ENCODE measurements at places on chromosomes 1 and 21. TPM values are rescaled to one million over a fixed set of nuclear protein-coding genes. Genes with fewer than 3 reads are reported as not detected.
A peak's percentile ranks its signal among the peaks of the same experiment; 100 is the strongest.

- DNase-seq, result no peak
Observed at GRCh38 chr1:63124666-63125191, 197.6 kb upstream of the FOXD3 start.

- no peak for DNase-seq
Observed at GRCh38 chr1:181086926-181087325, 1.6 kb upstream of the IER5 start.

DNA sequence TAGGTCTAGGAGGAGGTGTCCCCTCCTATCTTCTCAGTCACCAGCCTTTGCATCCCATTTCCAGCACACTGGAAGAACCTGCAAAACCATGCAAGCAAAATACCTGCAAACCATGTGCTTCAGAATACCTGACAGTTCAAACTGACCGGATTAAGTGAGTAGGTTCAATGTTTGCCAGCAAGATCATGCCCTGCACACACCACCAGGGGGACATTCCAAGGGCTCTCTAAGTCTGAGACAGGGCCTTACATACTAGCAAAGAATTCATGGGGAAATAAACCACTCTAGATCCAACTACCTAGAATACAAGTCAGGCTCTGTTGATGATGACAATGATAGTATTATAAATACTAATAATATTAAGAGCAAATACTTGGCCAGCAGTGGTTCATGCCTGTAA is 27.6 kb downstream of the INPP5B start:
- no peak for DNase-seq

The LRRIQ3 gene
- not detected for total RNA-seq

The LYPD8 gene
- not detected for total RNA-seq

The CCDC17 gene
- 1.5 TPM for total RNA-seq

The BRINP2 gene
- total RNA-seq, result 0.49 TPM

The ZBTB8OS gene
- total RNA-seq, result 17.4 TPM

DNA sequence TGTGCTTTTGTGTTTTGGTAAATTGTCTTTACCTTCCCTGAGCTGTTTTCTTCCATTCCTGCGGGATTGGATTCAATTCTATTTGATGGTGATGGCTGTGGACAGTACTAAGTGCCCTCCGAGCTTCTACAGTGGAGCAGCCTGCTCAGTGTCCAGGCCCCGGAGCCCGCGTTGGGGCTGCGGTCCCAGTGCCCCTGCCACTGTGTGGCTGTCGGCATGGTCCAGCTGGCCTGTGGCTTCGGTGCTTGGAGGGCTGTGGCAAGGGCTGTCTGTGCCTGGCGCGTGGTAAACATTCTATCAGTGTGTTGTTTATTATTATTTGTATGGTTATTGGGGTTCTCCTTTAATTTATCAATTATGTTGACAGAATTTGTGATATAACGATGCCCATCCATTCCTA is 109.1 kb upstream of the COL6A1 start:
- no peak for DNase-seq

The NGF gene
- total RNA-seq, result 2.7 TPM

The REN gene
- total RNA-seq, result not detected

- no peak for DNase-seq
Observed at GRCh38 chr1:5507340-5507739, 484.9 kb downstream of the NPHP4 start.

The PGLYRP4 gene
- total RNA-seq, result 3.9 TPM

GRCh38 chr1:156828400-156829124 is 11.9 kb upstream of the SH2D2A start:
- no peak for DNase-seq

DNA sequence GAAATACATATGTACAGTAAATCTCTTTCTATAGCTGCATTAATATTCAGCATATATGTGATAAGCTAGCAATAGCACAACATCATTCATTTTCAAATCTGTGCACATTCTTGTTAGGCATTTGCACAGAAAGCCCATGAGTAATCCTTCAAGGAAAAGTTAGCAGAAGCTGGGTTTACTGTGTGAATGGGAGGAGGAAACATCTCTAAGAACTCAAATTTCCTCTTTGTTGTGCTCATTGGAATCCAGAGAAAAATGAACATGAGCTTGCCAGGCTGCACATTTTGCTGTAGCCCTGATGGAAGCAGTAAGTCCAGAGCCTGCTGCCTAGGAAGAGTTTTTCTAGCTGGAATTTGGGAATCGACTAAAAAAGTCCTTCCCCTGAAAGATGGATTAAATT is 214.2 kb upstream of the FOXD3 start:
- no peak for DNase-seq

DNA sequence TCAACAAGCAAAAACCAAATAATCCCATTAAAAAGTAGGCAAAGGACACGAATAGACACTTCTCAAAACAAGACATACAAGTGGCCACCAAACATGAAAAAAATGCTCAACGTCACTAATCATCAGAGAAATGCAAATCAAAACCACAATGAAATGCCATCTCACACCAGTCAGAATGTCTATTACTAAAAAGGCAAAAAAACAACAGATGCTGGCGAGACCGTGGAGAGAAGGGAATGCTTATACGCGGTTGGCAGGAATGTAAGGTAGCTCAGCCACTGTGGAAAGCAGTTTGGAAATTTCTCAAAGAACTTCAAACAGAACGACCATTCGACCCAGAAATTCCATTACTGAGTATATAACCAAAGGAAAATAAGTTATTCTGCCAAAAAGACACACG is 145.1 kb upstream of the EDN2 start:
- no peak for DNase-seq

DNA sequence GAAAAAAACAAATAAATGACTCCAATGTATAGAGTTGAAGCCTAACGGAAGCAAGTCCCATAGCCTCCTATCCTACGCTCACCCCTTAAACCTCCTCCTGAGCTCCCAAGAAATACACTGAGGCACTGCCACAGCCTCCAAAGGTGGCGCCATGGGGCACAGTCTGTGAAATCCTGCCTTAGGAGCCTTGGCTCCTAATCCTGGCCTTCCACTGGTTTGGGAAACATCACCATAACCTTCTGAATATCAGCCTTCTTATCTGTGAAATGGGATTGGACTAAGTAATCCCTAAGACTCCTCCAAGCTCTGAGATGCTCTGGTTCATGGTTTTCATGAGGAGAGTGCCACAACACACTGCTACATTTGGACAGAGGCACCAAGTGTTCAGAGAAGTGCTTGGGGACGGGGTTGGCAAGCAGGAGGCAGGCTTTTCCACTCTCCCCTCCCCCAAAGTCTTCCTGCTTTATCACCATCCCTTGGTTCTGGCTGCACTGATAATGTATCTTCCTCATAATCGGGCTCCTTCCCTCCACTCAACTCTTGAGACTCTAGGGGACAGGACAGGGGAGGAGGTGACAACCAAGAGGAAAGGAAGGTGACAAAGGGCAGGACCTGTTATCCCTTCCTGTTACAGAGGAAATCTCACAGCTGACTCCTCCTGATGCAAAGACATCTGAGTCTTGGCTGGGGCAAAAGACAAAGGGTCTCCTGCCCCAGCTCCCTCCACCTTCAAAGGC is 2.7 kb downstream of the SLAMF7 start:
- DNase-seq, result peak; percentile 34

GRCh38 chr1:91545506-91546300 is 45.1 kb downstream of the CDC7 start:
- DNase-seq, result no peak

GRCh38 chr1:235286667-235287066 is 41.3 kb downstream of the ARID4B start:
- no peak for DNase-seq

DNA sequence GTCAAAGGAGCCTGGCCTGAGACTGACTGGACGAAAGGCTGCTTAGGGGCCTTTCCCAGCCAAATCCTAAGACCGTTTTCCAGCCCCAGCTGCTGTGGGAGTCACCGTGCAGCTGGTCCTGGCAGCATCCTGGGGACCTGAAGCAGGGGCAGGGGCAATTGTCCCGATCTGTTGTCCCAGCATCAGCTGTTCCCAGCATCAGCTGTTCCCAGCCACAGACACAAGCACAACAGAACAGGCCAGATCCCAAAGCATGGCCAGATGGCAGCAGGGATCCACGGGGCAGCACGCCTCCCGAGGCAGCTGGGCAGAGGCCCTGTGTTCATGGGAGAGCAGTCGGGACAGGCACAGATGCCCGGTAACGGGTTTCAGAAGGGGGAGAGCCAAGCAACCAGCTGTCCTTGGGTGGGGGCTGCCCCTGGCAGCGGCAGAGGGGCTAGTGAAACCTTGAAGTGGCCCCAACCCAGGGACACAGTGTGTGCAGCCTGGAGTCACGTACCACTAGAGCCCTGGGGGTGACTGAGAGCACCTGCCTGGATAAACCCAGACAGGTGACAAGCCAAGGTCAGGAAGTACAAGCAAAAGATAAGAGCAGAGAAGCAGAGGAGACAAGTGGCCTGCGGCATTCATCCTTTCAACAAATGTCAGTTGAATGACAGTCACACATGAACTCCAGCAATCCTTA is 13.3 kb downstream of the CELA2B start:
- DNase-seq, result no peak

GRCh38 chr1:205301842-205302588 is 19.5 kb downstream of the NUAK2 start:
- no peak for DNase-seq

DNA sequence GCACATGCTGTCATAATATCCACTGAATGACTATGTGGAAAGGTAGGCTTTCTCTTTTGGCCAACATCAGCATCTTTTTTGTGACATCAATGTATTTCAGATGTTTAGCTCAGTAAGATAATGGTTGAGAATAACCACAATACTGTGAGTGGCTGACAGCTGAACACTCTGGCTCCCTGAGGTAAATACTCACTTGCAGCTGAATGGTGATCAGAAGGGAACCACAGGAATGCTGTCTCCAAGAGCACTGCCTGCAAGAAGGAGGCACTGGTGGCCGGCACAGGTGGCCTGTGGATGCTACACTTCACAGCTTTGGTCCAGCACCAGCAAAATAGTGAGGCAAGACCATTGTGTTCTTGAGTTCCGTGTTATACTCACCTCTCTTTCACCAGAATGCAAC is 118.7 kb upstream of the PPM1J start:
- DNase-seq, result no peak

GRCh38 chr1:5662744-5663126 is 329.5 kb downstream of the NPHP4 start:
- no peak for DNase-seq

DNA sequence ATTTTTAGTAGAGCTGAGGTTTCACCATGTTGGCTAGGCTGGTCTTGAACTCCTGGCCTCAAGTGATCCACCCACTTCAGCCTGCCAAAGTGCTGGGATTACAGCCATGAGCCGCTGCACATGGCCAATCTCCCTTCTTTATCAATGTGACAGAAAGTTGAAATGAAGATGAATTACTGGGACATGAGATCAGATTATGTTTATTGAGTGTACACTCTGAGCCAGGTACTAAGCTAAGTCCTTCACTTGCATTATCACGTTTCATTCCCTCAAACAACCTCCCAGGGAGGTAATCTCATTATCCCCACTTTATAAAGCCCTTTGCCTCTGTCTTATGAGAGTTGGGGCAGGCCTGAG is 6.3 kb upstream of the CHI3L2 start:
- no peak for DNase-seq

DNA sequence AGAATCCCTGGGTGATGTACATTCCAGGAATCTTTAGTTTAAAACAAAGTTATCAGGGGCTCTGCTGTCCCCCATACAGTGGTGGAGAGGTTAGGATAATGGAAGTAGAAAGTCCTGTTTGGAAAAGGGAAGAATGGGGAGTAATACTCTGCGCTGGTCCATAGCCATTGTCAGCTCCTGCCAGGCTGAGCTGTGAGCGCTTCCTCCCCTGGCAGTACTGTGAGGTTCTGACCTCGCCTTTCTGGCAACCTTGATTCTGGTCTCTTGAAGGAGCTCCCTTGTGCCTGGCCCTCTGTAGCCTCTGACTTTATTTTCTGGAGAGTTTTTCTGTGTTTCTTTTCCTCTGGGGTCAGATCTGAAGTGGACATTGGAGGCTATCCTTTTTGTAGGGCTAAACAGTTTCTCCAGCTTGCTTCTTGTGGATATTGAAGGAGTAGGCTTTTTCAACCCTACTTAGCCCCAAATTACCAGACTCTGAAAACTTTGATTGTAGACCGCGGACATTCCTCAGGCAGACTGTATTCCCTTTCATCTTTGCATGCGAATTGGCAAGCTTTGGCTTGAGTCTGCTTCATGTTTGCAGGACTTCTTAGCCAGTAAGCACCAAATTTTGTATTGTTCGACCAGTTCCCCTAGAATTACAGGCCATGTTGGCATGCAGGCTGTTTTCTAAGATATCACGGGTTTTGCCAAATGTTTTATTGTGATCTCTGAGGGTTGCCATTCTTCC is 13.8 kb downstream of the UBE4B start:
- DNase-seq, result no peak

DNA sequence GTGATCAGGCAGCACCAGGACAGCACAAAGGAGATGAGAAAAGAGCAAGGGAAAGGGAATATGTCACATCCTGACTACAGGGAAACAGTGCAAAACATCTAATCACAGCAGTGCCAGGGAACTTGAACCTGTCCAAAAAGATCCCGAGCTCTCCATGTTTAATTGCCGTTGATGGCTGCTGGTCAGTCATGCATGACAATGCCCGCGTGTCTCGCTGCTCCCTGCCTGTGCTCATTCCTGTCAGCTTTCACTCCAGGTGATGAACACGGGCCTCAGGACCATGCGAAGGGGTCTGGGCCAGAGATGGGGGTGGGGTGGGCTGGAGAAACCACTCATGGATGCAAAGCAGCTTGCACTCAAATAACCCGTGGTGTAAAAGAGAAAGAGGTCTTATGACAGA is 287.0 kb downstream of the GPATCH2 start:
- DNase-seq, result no peak

DNA sequence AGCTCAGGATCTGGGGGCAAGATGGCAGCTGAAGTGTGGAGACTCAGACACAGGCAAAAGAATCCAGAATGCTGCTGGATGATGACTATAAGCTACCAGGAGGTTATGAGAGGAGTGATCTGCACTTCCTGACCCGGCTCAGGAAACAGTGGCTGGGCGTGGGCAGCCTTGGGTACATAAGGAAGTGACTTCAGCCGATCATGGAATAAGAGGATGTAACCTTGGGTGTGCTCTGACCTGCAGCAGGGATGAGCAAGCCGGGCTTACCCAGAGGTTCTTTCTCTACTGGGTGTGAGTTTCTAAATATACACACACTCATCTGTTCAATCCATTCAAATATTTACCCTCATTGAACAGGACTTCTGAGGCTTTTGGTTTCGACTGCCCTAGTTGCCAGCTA is 62.7 kb downstream of the CD34 start:
- no peak for DNase-seq

- DNase-seq, result no peak
Observed at GRCh38 chr1:2540816-2541492, 10.9 kb upstream of the HES5 start.

The NBPF20 gene
- 1.7 TPM for total RNA-seq

The TNFSF4 gene
- 0.74 TPM for total RNA-seq
